ENCODE measurements at places on chromosomes 2 and 18.

- DNase-seq: no peak
These were observed 42.8 kb downstream of the SEMA4F start for GRCh38 chr2:74696829-74697228.

DNA sequence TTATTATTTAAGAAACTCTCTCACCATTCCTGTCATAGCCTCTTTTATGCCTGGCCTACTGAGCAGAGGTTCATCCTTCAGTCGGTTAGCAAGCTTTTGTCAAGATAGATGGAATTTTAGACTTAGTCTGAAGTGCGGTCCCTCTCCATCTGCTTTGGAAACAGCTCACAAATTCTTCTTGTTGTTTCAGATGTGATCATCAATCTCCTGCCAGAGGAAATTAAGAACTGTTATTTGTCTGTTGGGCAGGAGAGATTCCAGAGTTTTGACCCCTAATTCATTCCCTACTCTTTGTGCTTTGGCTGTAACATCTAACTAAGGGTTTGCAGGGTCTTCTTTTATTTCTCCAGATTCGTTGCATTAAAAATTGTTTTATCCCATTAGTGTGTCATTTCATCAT is 56.4 kb downstream of the LRRTM1 start:
- DNase-seq: no peak

DNA sequence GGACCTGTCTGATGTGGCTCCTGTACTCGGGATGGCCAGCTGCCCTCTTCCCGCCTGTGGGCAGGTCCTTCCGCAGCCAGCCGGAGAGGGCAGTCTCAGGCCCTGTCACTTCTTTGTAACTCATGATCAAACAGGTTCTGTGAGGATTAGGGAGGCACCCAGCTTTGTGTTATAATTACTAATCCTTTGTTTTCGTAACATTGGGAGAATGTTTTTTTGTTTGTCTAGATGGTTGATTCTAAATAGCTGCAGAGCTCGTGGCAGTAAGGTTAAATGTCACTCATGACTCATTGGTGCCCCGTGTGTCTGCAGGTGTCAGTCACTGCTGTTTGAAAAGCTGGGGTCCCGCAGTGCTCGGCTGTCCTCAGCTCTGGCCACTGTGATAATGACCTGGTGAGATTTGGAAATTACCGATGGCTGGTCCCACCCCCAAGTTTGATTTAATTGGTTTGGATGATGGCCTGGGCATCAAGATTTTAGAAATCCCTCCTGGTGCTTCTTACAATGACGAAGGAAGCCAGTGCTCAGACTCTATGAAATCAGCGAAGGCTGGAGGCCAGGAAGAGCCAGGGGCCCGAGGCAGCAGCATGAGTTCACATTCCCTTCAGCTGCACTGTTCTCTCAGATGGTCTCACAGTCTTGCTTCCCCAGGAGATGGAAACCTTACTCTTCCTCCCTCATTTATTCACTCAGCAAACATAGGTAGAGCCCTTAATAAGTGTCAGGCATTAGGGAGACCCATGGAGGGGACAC is 172.8 kb downstream of the VAPA start:
- DNase-seq: no peak

DNA sequence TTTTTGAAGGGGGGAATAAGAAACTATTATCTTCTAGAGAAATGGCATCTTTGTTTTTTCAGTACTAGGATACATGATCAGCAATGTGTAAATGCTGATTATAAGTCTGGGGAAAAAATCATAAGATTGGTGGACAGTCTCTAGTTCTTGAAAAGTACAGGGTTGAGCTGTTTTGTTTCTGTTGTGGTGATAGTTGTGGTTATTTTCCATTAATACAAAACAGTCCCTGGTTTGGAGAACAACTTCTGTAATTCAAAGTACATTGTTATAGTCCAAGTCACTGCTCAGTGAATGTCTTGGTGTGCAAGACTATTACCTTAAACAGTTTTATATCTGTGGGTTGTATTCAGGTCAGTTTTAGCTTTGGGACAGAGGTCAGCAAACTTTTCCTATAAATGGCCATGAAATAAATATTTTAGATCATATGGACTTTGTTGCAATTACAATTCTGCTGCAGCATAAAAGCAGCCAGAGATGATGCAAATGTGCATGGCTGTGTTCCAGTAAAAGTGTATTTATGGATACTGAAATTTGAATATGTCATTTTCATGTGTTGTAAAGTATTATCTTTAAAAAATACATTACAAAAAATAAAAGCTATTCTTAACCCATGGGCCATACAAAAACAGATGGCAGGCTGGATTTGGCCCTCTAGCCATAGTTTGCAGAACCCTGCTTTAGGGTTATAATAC is 111.0 kb downstream of the CERS6 start:
- DNase-seq: no peak

DNA sequence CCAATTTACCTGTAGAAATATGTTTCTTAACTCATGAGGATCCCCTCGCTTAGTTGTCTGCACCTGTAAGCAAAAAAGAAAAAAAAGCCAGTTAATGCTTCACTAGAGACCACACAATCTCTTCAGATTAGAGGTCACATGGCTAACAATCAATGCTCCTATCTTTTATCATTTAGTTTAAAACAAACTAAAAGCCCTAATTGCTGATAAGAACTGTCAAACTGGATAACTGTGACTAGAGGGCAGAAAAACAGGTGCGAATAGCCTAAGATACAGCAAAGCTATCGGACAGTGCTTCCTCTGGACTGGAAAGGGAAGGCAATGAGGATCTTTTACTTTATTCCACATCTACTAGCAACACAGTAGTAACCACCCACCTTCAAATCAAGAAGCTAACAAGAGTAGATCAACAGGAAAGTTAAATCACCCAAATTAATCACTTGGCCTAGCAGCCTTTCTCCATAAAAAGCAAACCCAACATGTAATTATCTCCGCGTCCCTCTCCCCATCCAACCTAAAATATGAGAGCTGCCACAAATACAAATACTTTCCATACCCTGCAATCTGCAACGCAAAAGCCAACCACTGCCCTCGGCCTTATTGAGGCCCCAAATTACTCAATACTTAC is 734 bp downstream of the SLC25A12 start:
- DNase-seq: no peak

Measured in keratinocyte (primary cell).